ENCODE measurements at places on chromosomes 6 and 20. TPM values are rescaled to one million over a fixed set of nuclear protein-coding genes. Genes with fewer than 3 reads are reported as not detected.
A peak's percentile ranks its signal among the peaks of the same experiment; 100 is the strongest.

DNA sequence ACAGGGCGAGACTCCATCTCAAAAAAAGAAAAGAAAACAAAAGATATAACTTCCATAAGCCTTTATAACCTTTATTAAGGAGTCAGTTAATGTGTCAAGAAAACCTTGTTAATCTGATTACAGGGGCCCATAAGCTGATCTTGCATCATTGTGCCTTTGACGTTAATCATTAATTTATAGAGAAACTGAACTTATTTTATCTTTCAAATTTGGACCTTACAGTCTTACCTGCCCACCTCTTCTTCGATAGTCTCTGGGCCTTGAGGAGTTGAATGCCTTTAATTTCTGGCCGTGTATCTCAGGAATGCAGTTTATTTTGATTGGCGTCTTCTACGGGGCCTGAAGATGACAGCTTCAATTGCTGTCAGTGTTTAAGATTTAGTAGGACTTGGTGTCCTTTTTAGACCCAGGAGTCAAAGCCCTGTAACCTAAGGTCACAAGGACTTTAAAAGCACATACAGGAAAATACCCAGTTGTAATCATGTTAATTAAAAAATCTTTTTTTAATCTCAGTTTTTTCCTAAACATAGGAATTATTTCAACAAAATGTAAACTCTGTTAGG is 5.8 kb downstream of the ACOT13 start:
- H3K36me3 ChIP-seq = no peaks in the 10 kb centered on the region
- no peak overlapping the region for H3K4me3 ChIP-seq
- no peaks in the 10 kb centered on the region for H3K27me3 ChIP-seq
- H3K4me1 ChIP-seq = peaks cover 6% of the 10 kb centered on the region

DNA sequence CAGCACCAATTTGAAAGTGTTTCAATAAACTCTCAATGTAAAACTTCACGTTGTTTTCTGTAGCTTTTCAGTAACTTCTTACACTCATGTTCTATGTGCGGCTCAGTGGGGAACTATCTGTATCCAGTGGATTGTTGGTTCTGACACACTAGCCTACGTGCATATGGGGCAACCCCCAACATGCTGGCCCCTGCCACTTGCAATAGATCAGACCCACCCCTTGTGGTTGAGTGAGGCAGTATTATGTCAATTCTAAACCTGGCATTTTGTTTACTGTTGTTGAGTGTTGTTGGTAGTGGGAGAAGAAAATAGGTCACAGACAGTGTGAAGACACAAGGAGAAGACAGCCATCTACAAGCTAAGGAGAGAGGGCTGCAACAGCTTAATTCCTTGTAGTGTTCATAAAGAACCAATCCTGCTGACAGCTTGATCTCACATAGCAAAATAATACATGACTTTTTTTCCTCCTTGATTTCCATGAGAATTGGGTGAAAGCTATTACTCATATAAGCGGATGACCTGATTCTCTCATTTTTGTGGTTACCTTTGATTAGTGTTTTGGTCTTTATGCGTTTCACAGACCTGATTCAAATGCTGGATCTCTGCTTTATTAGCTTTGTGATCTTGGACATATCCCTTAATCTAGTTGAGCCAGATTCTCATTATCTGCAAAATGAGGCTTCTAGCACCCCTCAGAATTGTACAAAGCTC is 320.4 kb downstream of the LAMA2 start:
- no peak overlapping the region for H3K4me3 ChIP-seq
- no peaks in the 10 kb centered on the region for H3K4me1 ChIP-seq
- H3K27me3 ChIP-seq = no peaks in the 10 kb centered on the region
- no peak overlapping the region for H3K27ac ChIP-seq
- no peak for DNase-seq

DNA sequence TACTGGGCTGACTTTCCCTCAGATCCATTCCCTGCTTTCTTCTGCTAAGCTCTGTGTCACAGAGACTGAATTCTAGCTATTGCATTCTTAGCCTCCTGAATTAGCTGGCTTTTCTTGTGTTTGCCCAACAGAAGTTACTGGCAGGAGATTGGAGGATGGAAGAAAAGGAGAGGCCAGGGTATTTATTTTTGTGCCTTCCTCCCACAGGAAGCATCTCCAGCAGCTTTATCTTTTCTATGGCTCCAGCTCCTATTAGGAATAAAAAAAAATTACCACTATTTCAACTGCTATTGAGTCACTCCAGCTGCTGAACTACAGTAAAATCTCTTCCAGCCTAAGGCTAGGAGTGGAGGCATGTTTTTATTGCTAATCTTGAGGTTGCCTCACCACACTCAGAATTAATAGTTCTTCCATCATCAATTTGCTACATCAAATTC is 492.4 kb downstream of the RFPL4B start:
- no peak overlapping the region for H3K4me3 ChIP-seq
- no peak overlapping the region for H3K27ac ChIP-seq
- DNase-seq = no peak
- peaks cover 14% of the 10 kb centered on the region for H3K4me1 ChIP-seq
- no peaks in the 10 kb centered on the region for H3K36me3 ChIP-seq

GRCh38 chr6:113416170-113416569 is 441.0 kb upstream of the MARCKS start:
- DNase-seq = no peak
- H3K36me3 ChIP-seq = no peaks in the 10 kb centered on the region
- H3K27ac ChIP-seq = no peak overlapping the region
- H3K4me1 ChIP-seq = no peaks in the 10 kb centered on the region
- no peaks in the 10 kb centered on the region for H3K27me3 ChIP-seq

DNA sequence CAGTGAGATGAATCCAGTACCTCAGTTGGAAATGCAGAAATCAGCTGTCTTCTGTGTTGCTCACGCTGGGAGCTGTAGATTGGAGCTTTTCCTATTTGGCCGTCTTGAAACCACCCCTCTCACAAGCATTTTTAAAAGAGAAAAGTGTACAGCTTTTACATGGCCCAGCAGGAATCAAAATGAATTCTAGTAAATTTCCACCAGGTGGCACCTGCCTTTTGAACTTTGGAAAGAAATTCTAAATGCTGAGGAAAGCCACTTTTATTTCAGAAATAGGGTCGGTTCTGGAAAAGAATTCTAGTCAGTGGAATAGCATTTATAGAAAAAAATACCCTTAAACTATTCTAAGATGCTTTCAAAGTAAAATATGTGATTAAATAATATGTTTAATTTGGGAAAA is 647.8 kb downstream of the CD109 start:
- no peak overlapping the region for H3K27ac ChIP-seq
- no peak overlapping the region for H3K4me3 ChIP-seq
- no peaks in the 10 kb centered on the region for H3K36me3 ChIP-seq

- H3K4me3 ChIP-seq = peak overlapping the region; percentile 88
- peak; percentile 42 for DNase-seq
- H3K4me1 ChIP-seq = peaks cover 5% of the 10 kb centered on the region
- H3K27me3 ChIP-seq = no peaks in the 10 kb centered on the region
These were observed 824 bp downstream of the MPC1 start for GRCh38 chr6:166381733-166382499.

DNA sequence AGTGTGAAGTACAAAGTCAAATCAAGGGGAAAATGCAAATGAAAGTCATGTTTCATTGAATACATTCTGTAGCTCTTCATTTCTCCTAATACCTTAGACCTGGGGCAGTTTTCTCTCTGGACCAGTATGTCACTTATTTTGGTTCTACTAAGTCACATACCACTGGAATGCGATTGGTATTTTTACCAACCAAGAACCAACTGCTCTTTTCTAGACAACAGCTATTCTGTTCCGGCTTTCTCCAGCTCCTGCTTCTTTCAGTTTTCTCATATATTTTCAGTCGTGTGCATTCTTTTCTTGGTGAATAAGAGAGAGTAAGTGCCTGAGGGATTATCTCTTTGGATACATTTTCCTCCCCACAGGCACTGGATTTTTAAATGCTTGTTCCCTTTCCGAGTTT is 39.2 kb upstream of the SPACA1 start:
- no peaks in the 10 kb centered on the region for H3K4me1 ChIP-seq
- H3K27me3 ChIP-seq = no peaks in the 10 kb centered on the region
- no peaks in the 10 kb centered on the region for H3K36me3 ChIP-seq
- no peak overlapping the region for H3K4me3 ChIP-seq
- no peak overlapping the region for H3K27ac ChIP-seq
- DNase-seq = no peak

DNA sequence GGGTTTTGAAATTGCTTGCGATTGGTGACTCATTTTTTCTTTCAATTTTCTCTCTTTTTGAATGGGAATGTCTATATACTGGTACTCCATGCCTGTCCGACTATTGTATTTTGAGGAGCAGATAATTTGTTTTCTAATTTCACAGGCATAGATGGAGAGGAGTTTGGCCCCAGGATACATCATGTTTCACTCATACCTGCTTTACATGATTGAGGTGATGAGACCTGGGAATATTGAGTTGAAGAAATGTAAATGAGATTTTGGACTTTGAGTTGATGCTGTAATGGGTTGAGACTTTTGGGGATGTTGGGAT is 253.1 kb upstream of the RAB32 start:
- no peak overlapping the region for H3K4me3 ChIP-seq
- DNase-seq = no peak
- no peak overlapping the region for H3K27ac ChIP-seq

- H3K36me3 ChIP-seq = no peaks in the 10 kb centered on the region
- no peak for DNase-seq
- no peaks in the 10 kb centered on the region for H3K27me3 ChIP-seq
- no peak overlapping the region for H3K27ac ChIP-seq
- no peak overlapping the region for H3K4me3 ChIP-seq
These were observed 37.1 kb upstream of the PMEPA1 start for GRCh38 chr20:57746832-57747404.

- no peaks in the 10 kb centered on the region for H3K4me1 ChIP-seq
- no peaks in the 10 kb centered on the region for H3K27me3 ChIP-seq
- H3K27ac ChIP-seq = no peak overlapping the region
- peaks cover 27% of the 10 kb centered on the region for H3K36me3 ChIP-seq
- H3K4me3 ChIP-seq = no peak overlapping the region
These were observed 73.9 kb downstream of the MDN1 start for GRCh38 chr6:89745716-89746115.

DNA sequence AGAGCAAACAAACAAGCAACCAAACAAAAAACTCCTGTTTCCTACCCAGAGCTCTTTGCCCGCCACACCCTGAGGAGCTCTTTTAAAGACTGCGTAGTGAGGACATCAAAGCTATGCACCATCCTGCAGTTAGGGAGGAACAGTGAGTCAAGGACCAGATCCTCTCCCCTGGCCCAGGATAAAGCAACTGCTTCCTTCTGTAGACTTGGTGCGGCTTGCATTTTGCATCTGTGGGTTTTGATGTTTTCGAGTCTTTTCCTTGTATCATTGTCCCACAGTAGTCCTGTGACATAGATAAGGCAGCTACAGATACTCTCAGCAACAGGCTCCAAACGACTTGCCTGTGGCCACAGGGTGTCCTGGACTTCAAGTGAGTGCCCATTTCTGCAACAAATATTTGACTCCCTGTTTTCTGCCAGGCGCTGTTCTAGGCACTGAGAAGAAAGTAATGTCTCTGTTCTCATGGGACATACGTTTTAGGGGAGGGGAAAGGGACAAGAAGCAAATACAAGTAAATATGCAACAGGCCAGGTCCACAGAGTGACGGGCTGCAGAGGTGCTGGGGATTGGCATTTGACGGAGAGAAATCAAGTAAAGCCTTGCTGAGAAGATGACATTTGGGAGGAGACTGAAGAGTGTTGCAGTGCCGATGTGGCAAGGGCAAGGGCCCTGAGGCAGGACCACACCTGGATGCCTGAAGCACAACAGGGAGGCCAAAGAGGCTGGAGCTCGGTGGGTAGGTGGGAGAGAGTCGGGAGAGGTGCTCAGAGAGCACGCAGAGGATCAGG is 35.9 kb upstream of the MAP3K4 start:
- H3K27ac ChIP-seq = no peak overlapping the region
- no peak for DNase-seq
- H3K36me3 ChIP-seq = no peaks in the 10 kb centered on the region
- H3K4me1 ChIP-seq = no peaks in the 10 kb centered on the region
- H3K27me3 ChIP-seq = no peaks in the 10 kb centered on the region
- no peak overlapping the region for H3K4me3 ChIP-seq

GRCh38 chr6:35686873-35687555 is 1.7 kb downstream of the FKBP5 start:
- DNase-seq = no peak
- H3K4me1 ChIP-seq = peaks cover 5% of the 10 kb centered on the region
- no peaks in the 10 kb centered on the region for H3K36me3 ChIP-seq
- H3K27ac ChIP-seq = peak overlapping the region; percentile 62
- peak overlapping the region; percentile 79 for H3K4me3 ChIP-seq

GRCh38 chr6:136547336-136547735 is 2.9 kb downstream of the MAP7 start:
- no peak overlapping the region for H3K27ac ChIP-seq
- H3K4me1 ChIP-seq = peaks cover 9% of the 10 kb centered on the region
- DNase-seq = no peak
- H3K27me3 ChIP-seq = no peaks in the 10 kb centered on the region

DNA sequence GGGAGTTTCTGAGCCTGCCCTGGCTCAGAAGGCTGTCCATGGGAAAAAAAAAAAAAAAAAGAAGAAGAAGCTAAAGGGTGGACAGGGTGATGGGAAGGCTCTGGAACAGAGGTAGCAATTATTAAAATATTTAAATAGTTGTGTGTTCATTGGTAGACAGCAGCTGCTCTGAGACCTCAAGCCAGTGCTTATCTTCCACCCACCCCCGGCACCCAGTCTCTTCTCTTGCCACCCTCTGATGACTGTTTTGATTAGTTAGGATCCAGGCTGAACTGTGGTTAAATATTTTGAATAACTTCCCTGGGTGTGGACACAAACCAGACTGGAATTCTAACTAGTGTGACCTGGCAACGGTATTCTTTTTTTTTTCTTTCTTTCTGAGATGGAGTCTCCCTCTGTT is 16.9 kb upstream of the SRSF3 start:
- no peaks in the 10 kb centered on the region for H3K27me3 ChIP-seq
- 0 out of 2 replicates have a peak, but pooled peaks cover 4% of the 10 kb centered on the region for H3K4me1 ChIP-seq
- H3K4me3 ChIP-seq = no peak overlapping the region
- no peak overlapping the region for H3K27ac ChIP-seq
- no peaks in the 10 kb centered on the region for H3K36me3 ChIP-seq

DNA sequence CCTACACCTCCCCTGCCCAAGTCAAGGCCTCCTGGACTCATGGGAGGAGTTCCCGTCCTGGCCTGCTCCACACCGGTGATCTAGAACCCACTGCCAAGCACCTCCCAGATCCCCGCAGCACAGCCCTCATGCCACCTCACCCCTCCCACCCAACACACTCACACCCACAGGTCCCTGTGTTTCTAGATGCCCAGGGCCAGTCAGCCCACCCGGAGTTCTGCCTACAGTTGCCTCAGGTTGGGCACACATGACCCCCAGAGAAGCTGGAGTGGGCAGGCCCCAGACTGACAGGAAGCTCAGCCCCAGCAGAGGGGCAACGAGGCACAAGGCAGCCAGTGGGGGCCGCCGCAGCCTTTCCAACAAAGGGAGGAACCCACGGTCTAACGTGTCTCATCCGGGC is 29.6 kb downstream of the RRBP1 start:
- no peak for DNase-seq
- peaks cover 7% of the 10 kb centered on the region for H3K36me3 ChIP-seq
- H3K4me1 ChIP-seq = peaks cover 4% of the 10 kb centered on the region
- no peak overlapping the region for H3K27ac ChIP-seq

- peaks cover 1% of the 10 kb centered on the region for H3K36me3 ChIP-seq
- H3K4me3 ChIP-seq = no peak overlapping the region
- DNase-seq = no peak
- H3K27ac ChIP-seq = no peak overlapping the region
These were observed 22.1 kb downstream of the MAP3K4 start for GRCh38 chr6:161013695-161014094.

GRCh38 chr6:15604843-15605242 is 58.0 kb downstream of the DTNBP1 start:
- no peak overlapping the region for H3K27ac ChIP-seq
- no peak overlapping the region for H3K4me3 ChIP-seq
- no peak for DNase-seq

Gene SNAP91
- 0.35 TPM for total RNA-seq

Gene SLPI
- total RNA-seq = not detected

Gene BMP2
- total RNA-seq = 1.4 TPM

Gene KIFC1
- 69.2 TPM for total RNA-seq

Data from GM12878 (cell line).